ENCODE measurements at places on chromosomes 3 and 15. TPM values are rescaled to one million over a fixed set of nuclear protein-coding genes. Genes with fewer than 3 reads are reported as not detected.

- no peaks in the 10 kb centered on the region for H3K4me1 ChIP-seq
- DNase-seq, result no peak
- no peaks in the 10 kb centered on the region for H3K27me3 ChIP-seq
- H3K36me3 ChIP-seq, result no peaks in the 10 kb centered on the region
- H3K4me3 ChIP-seq, result no peak overlapping the region
Observed at GRCh38 chr3:120460181-120460790, 9.5 kb upstream of the FSTL1 start.

DNA sequence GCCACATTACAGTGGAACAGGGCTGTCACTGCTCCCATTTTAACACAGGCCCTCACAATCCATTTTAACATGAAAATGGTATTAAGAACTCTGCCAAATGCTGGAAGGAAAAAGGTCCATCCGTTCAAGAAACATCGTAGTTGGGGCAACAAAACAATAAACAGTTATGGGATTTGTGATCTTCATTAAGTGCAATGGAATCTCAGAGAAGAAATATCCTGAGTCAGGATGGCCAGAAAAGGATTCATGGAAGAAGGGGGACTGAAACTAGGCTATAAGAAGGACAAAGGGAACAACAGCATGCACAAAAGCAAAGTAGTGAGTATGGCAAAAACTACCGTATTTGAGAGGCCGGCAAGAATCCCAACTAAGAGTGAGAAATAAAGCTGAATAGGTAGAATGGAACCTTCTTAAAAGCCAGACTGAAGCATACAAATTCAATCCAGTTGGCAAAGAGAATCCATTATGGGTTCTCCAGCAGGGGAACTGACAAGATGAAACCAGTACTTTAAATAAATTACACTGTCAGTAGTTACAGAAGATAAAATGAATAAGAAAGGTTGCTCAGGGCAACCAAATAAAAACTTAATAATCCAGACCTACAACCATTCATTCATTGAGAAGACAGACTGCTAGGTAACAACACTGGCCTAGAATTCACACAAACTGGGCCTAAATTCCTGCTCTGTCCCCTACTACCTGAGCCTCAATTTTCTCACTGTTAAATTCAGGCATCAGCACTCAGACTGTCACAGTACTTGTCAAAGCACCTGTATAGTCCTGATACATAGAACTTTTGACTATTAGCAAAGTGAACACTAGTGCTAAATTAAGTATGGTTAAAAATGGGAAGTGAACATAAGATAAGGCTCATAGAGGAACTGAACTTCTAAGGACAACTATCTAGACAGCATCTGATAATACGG, 6.3 kb downstream of the TBL1XR1 start:
- peak overlapping the region; percentile 12 for H3K27ac ChIP-seq
- no peak overlapping the region for H3K4me3 ChIP-seq
- peaks cover 5% of the 10 kb centered on the region for H3K36me3 ChIP-seq

DNA sequence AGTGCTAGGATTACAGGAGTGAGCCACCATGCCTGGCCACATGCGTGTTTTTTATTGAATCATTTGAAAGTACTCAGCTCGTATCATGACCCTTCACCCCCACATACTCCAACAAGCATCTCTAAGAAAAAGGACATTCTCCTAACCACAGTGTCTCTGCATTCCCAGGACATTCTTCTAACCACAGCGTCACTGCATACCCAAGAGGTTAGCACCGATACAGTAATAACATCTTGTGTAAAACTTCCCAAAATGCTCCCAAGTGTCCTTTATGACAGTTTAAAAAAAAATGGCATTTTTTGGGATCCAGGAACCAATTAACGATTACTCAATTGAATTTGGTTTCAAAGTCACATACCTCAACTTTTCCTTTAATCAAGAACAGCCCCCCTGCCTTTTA, 39.6 kb downstream of the FLNB start:
- no peak for DNase-seq
- H3K4me1 ChIP-seq, result peaks cover 51% of the 10 kb centered on the region
- no peaks in the 10 kb centered on the region for H3K27me3 ChIP-seq
- H3K4me3 ChIP-seq, result no peak overlapping the region
- H3K36me3 ChIP-seq, result no peaks in the 10 kb centered on the region
- peak overlapping the region; percentile 56 for H3K27ac ChIP-seq

Gene SLC22A13
- 0.29 TPM for polyA plus RNA-seq

GRCh38 chr3:180466401-180467011, 135.5 kb upstream of the TTC14 start:
- H3K27me3 ChIP-seq, result no peaks in the 10 kb centered on the region
- no peaks in the 10 kb centered on the region for H3K36me3 ChIP-seq
- no peak overlapping the region for H3K4me3 ChIP-seq

All from SK-N-SH (cell line).